ENCODE measurements at places on chromosomes 12 and 14.

GRCh38 chr12:62332598-62332997 lies 72.4 kb downstream of the USP15 start:
- DNase-seq, result no peak

- DNase-seq, result no peak
These were observed 53.4 kb upstream of the FOXN3 start for GRCh38 chr14:89470401-89470800.

GRCh38 chr14:60926002-60926401 lies 54.9 kb downstream of the TRMT5 start:
- no peak for DNase-seq

DNA sequence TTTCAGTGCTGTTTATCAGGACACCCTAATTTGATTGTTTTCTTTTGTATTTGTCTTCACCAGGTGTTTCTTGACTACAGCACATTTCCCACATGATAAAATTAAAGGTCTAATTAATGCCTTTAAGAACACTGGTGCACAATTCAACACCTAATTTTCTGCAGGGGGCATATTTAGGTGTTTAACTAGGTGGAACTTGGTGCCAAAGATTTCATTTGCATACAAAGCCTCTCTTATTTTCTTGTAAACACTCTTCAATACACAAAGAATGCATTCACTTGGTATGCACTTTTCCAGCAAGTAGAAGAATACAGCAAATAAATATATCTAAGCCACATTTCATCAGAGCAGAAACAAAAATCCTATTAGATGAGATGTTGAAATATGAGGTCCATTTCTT lies 646.2 kb upstream of the FOXG1 start:
- no peak for DNase-seq

GRCh38 chr12:58309806-58310205 lies 368.4 kb downstream of the ATP23 start:
- DNase-seq, result no peak

DNA sequence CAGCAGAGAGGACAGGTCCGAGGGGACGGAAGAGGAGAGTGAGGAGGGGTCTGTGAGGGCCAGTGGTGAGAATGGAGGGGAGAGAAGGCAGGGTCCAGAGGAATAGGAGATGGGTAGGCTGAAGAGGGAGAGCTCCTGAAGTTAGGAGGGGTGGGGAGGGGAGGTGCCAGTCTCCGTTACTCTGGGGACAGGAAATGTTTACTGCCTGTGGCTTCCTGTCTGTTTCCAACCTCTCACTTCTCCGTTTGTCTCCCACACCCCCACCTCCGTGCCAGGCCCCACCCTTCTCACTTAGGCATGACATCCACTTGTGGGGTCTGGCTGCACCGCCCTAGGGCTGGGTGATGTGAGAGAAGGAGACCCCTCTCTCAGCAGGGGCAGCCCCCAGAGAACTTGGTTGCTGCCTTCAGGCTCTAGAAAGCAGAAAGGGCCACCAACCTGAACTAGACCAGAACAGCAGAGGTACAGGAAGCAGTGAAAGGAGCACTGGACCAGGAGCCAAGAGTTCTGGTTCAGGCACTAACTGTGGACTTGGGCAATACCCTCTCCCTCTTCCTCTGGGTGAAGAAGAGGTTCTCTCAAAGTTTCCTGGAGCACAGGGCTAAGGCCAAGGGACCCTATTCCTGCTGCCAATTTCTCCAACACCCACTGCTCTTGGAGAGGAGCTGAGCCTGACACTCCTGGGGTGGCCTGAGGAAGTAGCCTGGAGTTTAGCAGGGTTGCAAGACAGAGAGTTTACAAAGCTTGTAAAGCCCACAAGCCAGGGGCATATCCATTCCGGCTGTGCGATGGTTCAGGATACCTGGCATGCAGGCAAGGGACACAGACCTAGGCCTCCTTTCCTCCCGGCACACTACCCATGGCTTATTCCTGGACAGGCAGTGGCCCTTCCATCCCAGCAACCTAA lies 5.5 kb downstream of the ITGA5 start:
- peak; percentile 65 for DNase-seq

GRCh38 chr12:124512667-124513296 lies 54.6 kb downstream of the NCOR2 start:
- no peak for DNase-seq

- no peak for DNase-seq
These were observed 244.6 kb upstream of the NOS1 start for GRCh38 chr12:117606024-117606423.

DNA sequence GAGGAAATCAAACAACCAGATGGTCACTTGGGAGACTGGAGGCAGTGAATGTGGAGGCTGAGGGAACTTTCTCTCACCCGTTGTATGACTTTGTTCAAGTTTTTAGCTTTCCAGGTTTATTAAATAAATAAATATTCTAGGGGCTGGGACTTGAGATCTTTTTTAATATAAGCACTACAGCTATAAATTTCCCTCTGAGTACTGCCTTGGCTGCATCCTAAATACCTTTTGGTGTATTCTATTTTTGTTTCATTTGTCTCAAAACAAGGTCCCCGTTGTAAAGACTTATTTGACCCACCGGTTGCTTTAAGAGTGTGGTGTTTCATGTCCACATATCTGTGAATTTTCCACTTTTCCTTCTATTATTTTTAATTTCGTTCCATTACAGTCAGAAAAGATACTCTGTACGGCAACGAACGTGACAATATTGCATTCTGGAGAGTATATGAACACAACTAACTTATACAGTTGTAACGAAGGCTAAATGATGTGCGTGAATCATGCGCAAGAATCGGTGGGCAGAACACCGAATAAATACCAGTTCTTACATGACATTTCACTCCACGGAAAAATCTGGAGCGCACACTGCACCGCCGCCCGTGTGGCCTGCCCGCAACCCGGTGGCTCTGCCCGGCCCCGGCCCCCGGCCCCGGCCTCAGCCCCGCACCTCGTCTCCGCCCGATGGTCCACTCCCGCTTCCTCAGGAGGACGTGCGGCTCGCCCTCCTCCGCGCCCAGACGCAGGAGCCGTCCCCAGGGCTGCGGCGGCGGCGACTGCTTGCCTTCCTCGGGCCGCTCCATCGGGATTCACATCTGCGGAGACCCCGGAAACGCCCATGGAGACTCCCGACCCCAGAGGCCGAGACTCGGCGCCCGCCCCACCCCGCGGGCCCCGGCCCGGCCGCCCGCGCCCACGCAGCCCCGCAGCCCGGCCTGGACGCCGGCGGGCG lies 602 bp downstream of the CHFR start:
- DNase-seq, result peak; percentile 27

DNA sequence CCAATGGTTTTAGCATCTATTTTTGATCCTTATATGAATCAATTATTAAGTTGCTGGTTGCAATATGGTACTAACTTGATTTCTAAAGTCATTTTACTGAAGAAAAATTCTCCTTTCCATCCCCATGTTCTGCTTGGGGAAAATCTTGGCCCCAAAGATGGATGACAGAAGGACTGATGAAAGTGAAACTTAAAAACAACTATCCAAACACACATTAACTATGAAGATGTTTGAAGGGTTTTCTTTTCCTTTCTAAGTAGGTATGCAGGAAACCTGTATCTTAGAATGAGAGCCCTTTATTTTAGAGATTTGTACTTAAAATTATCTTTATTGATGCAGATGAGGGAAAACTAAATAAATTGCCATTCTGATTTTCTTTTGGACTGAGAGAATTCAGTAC lies 5.9 kb downstream of the C12orf71 start:
- DNase-seq, result no peak

DNA sequence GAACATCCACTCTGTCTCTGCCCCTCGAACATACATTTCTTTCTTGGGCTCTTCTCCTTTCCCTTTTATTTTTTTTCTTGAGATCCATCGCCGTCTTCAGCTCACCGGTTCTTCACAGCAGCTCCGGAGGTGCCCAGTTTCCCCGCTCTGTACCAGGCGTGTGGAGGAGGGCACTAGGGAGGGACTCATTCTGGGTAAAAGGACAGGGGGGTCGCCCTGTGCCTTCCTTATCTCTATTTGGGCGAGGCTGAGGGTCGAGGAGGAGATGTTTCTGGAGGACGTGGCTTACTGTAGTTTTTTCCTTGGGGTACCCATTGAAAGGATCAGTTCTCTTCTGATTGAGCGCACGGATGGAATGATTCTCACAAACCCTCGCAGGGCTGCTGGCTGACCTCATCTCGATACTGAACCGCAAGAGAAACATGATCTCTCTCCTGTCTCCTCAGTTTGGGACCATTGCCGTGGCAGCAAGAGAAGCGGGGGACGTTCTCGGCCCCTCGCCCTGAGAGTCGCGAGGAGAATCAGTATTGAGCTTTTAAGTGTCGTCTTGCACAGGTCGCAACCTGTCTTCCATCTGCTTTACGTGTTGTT lies 386 bp downstream of the LIN52 start:
- peak; percentile 57 for DNase-seq

DNA sequence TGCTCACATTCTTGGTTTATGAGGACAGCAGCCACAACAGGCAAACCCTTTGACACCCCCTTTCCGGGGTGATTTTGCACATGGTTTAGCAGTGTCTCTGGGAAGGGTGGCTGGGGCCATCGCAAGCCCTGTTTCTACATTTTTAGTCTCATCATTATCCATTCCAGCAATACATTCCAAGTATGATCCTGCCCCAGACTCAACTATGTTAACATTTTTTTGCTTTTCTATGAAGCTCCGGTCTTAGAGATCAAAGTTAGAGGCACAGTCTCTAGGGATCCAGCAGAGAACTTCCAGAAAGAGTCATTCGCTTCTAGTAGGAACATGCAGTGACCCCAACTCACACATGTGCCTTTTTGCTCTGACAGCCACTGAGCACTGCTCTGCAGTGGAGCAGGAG lies 130.9 kb downstream of the TBX5 start:
- no peak for DNase-seq

GRCh38 chr14:65588426-65589140 lies 176.1 kb downstream of the FUT8 start:
- no peak for DNase-seq

DNA sequence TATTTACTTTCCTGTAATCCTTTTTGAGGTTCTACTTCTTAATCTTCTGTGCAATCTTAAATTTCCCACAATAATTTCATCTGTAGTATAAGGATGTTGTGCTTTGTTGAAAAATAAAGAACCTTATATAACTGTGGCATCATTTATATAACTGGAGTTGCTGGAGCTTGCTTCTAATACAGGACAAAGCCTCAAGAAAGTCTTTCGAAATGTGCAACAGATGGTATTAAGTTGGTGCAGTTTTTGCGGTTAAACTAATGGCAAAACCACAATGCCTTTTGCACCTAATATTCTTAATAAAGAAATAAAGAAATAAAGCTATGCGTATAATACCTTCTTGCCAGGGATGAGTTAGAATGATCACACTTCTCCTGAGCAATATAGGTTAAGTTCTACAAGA lies 180.0 kb downstream of the KITLG start:
- no peak for DNase-seq

GRCh38 chr14:27015065-27015464 lies 417.2 kb upstream of the NOVA1 start:
- DNase-seq, result no peak

GRCh38 chr12:92769124-92769901 lies 66.5 kb downstream of the PLEKHG7 start:
- DNase-seq, result no peak

DNA sequence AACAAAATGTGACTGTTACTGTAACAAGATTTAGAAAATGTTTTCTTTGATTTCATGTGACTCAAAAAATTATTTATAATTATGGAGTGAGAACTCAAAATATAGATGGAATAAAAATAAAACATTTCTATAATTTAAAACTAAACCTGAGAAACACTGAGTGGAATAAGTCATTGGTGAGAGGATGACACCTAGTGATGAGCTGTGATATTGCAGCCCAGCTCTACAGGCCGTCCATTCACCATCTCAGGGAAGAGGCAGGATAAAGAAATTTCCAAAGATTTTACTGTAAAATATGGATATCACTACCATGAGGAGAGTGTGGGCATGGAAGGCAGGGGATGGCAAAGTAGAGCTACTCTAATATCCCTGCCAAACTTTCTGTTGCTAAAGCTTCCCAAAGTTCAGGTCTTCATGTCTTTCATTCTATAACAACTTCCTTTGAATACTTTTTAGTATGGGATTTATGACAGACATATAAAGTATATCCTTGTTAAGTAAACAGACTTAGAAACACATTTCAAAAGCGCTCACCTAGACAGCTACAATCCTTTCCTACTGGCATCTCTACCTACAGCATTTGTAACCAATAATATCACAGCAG lies 308.0 kb downstream of the ITPR2 start:
- peak; percentile 34 for DNase-seq

- no peak for DNase-seq
These were observed 107.1 kb downstream of the TMTC2 start for GRCh38 chr12:82793751-82794281.

- DNase-seq, result no peak
These were observed 2.2 kb downstream of the LRRC43 start for GRCh38 chr12:122185079-122185478.

GRCh38 chr12:58932806-58933681 lies 12.7 kb upstream of the LRIG3 start:
- no peak for DNase-seq

- no peak for DNase-seq
These were observed 307.5 kb downstream of the EMP1 start for GRCh38 chr12:13504074-13504473.

DNA sequence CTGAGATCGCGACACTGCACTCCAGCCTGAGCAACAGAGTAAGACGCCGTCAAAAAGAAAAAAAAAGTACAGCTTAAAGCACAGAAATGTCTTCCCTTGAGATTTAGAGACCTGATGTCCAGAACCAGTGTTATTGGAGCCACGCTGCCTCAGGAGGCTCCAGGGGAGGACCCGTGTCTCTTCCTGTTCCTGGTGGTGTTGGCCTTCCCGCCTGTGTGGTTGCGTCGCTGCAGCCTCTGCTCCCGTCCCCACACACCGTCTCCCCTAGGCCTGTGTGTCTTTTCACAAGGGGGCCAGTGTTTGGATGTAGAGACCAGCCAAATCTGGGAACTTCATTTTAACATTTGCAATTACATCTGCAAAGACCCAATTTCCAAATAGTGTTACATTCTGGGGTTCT lies 8.6 kb upstream of the FBRSL1 start:
- DNase-seq, result no peak

DNA sequence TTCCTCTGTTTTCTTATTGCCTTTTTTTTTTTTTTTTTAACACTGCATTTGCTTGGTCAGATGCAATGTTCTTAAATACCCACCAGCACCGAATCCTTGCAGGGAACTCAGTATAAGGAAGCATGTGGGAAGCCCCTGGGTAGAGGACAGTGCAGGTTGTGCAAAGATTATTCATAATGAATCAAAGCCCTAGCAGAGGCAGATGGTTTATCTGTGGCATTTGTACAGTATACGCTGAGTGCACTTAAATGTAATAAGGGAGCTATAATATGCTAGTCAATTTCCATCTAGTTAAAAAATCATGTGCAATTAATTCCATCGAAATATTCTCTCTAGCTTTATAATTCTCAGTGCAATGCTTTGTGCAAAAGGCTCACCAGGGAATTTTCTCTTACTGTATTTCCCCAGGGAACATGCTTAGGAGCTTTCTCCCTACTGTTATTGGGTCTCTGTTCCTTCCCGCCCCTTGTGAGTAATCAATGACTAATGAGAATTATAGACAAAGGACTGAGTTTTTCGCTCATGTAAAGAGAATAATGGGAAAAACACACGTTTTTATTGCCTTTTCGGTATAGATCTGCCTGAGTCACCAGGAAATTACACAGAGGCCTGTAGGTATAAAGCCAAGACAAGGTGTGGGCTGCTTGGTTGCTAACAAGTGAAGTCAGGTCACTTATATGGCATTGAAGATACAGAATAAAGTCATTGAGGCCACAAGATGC lies 1214.3 kb upstream of the TMEM132C start:
- DNase-seq, result no peak

GRCh38 chr12:124927201-124928094 lies 13.0 kb upstream of the UBC start:
- peak; percentile 97 for DNase-seq

- no peak for DNase-seq
These were observed 144.4 kb upstream of the ARHGAP5 start for GRCh38 chr14:31932675-31933074.
